Activated naive CD8-positive, alpha-beta T cell treated with anti-CD3 and anti-CD28 coated beads, Interleukin-2, amount 10 ng/mL, durations not matched to agents 7 days and 5 days (primary cell): ENCODE measurements at places on chromosomes 1 and 21.
A peak's percentile ranks its signal among the peaks of the same experiment; 100 is the strongest.

GRCh38 chr1:59596432-59596831 is 218.3 kb upstream of the HOOK1 start:
- DNase-seq = no peak

- no peak for DNase-seq
These were observed 3.9 kb upstream of the IFI44 start for GRCh38 chr1:78645723-78646122.

DNA sequence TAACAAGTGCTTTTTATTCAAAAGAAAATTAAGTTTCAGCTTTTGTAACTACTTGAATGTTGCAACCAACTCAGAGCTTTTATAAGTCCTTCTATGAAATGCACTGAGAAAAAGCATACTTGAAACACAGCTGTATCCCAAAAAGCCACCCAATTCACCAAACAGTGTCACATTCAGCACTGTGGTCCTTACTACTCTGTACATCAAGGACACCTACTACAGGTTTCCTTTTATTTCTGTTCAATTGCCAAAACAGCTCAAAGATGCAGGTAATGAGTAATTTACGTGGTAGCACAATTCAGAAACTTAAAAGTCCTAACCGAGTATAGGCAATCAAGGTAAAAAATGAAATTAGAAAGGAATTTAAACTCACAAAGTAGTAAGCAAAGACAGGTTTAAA is 2.5 kb downstream of the EIF4G3 start:
- DNase-seq = no peak

GRCh38 chr1:92551916-92552315 is 65.2 kb upstream of the GFI1 start:
- DNase-seq = no peak

DNA sequence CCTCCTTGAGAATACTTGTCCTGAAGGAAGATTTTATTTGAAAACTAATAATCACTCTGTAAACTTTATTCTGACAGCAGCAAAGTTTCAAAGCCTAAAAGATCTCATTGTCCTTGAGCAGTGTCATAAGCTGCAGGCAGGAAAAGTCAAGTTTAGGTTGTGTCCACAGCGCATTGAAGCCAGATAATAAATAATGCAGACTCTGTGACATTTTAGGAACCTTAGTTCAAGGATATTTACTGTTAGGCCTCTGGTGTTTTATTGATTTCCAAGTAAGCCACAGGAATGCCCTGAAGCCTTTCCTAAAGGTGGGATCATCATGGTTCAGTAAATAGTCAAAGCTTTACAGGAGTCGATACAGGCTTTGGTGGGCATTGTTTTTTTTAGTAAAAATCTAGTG is 356.4 kb upstream of the SGIP1 start:
- DNase-seq = no peak

GRCh38 chr1:16153096-16153998 is 2.5 kb downstream of the EPHA2 start:
- DNase-seq = no peak

- DNase-seq = peak; percentile 72
These were observed 35.6 kb upstream of the TMEM61 start for GRCh38 chr1:54944610-54945392.

- DNase-seq = no peak
These were observed 23.5 kb downstream of the GLIS1 start for GRCh38 chr1:53715478-53715877.

- no peak for DNase-seq
These were observed 565 bp upstream of the GRIK1 start for GRCh38 chr21:29940361-29940760.

DNA sequence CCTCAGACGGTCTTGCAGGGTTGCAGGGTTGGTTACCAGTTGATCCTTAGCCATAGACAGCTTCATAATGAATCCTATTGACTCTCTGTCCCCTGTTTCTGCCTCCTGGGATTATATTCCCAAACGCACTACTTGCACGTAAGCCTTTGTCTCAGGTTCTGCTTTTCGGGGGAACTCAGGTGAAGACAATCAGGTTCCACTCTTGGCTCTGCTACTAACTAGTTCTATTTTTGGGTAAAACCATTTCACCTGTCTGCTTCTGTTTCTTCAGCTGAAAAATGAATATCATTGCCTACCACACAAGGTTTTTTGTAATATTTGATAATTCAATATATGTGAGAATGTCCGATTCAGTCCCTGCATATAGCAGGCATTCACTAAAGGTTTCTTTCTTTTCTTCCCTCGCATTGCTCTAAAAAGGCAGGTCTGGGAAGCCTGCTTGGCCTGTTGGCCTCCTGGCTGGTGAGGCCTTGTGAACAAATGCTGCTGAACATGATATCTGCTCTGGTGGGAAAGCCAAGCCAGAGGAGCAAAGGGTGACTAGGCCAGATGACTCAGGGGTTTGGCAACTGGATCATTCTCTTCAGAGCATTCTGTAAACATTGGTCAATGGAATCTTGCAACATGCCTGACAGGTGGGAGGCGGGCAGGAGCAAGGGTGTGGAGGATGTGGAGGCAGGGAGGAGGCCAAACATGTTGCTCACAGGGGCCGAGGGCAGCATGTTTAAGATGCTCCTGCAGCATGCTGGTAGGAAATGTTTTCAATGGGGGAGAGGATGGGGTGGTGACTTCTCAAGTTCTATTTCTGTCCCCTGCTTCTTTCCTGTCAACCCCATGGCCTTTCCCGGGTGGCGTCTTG is 23.8 kb downstream of the IER5 start:
- DNase-seq = no peak

DNA sequence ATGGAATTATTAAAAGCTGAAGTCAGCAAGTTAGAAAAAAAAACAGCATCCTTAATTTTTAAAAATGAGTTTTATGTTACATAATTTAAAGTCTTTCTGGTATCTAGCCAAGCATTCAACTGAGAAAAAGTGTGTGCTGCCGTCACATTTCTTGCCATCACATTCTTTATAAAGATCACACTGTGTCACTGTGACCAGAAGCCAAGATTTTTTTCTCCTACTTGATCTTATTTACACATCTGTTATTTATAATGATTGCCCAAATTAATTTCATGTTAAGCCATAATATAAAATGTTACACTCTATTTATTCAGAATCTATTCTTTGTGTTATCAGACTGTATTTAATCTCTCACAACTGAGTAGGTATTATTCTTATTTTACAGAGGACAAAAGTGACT is 1603.7 kb downstream of the PLA2G4A start:
- no peak for DNase-seq

GRCh38 chr21:45970674-45971615 is 10.6 kb upstream of the COL6A1 start:
- DNase-seq = peak; percentile 73

GRCh38 chr21:22278366-22278765 is 1280.2 kb downstream of the NCAM2 start:
- no peak for DNase-seq

DNA sequence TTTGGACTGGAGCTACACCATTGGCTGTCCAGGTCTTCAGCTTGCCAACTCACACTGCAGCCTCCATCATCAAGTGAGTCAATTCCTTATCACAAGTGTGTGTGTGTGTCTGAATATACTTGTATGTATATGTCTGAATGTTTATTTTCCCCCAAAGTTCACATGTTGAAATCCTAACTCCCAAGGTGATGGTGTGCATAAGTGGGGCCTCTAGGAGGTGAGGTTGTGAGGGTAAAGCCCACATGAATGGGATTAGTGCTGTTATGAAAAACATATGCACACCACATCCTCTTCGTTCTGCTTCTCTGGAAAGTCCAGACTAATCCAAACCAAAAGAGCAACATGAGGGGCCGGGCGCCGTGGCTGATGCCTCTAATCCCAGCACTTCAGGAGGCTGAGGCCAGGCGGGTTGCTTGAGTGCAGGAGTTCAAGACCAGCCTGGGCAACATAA is 48.7 kb upstream of the LBR start:
- DNase-seq = no peak

GRCh38 chr1:228218513-228219244 is 10.8 kb downstream of the OBSCN start:
- no peak for DNase-seq

DNA sequence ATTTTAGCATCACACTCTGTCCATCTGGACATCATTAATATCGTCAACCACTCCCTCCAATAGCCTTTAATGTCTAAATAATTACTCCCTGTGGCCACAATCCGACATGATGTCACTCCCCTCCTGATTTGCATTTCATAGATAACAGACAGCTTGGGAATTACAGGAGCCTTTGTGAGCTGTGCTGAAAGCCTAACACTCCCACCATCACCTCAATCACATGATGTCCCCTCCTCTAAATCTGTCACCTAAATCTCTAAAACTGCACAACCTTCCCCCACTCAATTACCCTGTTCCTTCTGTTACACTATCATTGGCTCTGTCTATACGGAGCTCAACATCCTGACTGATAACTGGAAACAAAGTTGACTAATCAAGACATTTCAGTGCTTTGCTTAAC is 14.3 kb downstream of the NHLH2 start:
- no peak for DNase-seq

DNA sequence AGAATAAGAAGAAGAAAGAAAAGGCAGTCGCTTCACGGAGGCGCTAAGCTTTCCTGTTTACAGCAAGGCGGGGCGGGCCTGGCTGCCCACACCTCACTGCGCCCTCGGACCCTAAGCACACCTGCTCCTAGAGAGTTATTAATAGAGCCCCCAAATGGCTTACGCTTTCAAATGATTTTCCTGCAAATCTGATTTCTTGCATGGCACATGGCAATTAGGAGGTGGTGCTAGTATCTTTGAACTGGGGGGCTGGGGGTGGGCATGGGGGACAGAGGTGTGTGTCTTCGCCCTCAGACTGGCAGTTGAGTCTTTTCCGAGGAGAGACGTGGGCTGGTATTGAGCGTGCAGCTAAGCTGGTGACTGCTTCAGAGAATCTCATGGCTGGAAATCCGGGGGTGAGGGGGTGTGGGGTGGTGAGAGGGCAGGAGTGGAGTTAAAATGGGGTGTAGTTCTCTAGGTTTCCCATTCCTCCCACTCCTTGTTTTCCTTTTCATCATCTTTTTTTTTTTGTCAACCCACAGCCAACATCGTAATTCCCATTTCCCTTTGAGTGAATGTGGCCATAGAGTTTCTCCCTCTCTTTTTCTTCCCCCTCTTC is 1.3 kb downstream of the S1PR1 start:
- peak; percentile 51 for DNase-seq

DNA sequence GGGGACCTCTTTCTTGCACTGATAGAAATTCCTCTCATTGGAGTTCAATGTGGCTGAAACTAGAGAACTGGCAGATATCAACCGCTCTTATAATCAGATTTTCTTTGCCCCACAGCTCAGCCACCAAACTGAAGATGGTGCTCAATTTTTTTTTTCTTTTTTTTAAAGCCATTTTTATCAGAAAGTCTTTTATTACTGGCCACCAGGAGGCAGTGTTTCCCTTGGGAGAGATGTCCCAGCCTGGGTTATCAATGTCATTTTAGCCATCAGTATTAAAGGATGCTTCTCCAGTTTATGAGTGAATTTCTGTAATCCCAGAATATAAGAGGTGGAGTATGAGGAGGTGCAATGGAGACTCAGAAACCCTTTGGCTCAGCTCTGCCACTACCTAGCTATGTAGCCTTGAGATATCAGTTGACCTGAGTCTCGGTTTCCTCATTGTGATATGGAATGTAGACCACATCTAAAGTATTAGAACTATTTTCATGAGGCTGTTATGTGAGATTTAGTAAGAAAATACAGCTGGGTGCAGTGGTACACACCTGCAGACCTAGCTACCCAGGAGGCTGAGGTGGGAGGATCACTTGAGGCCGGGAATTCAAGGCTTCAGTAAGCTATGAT is 27.6 kb downstream of the CD244 start:
- DNase-seq = no peak

DNA sequence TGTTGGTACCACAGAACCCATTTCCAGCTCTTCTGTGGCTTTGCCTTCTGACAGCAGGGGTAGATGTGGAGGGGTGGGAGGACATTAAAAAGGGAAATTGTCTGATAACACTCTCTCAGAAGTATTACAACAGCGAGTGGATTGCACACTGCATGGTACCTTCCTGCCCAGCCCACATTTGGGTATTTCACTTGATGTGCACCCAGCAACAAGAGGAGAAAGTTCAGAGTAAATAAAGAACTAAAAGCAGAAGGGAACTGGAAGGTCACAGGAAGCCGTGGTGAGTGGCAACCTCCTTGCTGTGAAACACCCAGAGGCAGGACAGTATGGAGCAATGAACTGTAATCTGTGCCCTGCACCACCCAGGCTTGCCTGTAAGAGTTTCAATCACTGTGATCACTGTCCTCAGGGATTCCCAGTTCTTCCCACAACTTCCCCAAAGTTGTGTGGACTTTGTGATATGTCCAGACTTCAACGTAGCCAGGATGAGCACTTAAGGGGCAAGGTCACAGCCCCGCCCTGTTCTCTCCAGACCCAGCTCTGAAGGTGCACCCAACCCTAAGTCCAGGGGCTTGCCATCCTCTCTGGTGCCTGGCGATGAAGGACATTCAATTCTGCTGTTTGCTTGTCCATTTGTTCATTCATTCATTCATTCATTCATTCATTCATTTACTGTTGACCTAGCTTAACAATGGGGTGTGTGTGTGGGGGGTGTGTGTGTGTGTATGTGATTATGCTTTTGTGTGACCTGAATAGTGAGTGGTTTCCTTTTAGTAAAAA is 18.7 kb upstream of the F5 start:
- DNase-seq = peak; percentile 41

DNA sequence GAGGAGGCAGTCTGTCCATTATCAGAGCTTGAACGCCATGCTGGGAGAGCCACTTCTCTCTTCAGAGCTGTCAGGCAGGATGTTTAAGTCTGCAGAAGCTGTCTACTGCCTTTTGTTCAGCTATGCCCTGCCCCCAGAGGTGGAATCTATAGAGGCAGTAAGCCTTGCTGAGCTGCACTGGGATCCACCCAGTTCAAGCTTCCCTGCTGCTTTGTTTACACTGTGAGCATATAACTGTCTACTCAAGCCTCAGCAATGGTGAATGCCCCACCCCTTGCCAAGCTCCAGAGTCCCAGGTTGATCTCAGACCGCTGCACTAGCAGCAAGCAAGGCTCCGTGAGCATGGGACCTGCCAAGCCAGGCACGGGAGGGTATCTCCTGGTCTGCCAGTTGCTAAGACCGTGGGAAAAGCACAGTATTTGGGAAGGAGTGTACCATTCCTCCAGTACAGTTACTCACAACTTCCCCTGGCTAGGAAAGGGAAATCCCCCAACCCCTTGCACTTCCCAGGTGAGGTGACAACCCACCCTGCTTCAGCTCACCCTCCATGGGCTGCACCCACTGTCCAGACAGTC is 32.5 kb downstream of the RGS13 start:
- DNase-seq = no peak

- no peak for DNase-seq
These were observed 128.6 kb downstream of the CLEC20A start for GRCh38 chr1:178368208-178368607.

DNA sequence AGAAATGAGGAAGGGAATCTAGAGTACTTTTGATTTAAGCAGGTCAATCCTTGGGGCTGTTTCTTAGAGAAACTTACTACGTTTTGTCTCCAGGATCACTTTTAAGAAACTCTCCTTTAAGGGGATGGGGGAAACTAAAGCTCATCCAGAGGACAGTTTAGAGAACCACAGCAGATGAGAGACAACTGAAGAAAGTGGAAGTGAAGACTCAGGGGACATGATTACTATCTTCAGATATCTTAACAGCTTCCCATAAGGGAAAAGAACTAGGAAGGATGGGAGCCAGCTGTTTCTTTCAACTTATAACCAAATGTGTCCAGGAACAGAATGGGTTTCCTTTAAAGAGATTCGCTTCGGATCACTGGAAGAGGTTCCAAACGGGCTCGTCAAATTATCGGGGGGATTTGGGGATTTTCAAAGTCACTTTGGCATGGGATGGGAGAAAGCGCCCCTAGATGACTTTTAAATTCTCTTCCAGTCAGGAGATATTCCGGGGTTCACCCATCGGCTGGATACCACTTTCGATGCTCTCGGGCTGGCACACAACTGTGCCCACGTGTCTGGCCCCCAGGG is 1.2 kb downstream of the SCMH1 start:
- no peak for DNase-seq

- no peak for DNase-seq
These were observed 94.4 kb downstream of the BARHL2 start for GRCh38 chr1:90622666-90623065.
